Hematopoietic multipotent progenitor cell treated with erythropoietin and hydrocortisone succinate and interleukin-3 and kit ligand, for 6 days (in vitro differentiated cells): ENCODE measurements at places on chromosomes 2 and 18.

DNA sequence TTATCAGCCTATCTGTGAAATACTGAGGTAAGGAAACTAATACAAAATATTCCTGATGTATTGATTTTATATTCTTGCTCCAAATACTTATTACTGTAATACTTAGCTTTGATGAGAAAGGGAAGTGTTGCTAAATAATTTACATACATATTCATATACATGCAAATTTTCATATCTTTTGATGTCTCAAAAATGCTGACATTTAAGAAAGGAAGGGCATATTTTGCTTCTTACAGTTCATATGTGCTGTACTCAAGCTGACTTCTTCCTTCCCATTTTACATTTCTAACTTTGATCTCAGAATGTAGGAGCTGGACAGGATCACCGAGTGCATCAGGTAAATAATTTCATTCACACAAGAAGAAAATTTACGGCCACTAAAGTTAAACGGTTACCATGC lies 399.2 kb upstream of the VWC2L start:
- DNase-seq, result no peak

GRCh38 chr2:26941486-26941885 lies 29.0 kb upstream of the MAPRE3 start:
- no peak for DNase-seq

DNA sequence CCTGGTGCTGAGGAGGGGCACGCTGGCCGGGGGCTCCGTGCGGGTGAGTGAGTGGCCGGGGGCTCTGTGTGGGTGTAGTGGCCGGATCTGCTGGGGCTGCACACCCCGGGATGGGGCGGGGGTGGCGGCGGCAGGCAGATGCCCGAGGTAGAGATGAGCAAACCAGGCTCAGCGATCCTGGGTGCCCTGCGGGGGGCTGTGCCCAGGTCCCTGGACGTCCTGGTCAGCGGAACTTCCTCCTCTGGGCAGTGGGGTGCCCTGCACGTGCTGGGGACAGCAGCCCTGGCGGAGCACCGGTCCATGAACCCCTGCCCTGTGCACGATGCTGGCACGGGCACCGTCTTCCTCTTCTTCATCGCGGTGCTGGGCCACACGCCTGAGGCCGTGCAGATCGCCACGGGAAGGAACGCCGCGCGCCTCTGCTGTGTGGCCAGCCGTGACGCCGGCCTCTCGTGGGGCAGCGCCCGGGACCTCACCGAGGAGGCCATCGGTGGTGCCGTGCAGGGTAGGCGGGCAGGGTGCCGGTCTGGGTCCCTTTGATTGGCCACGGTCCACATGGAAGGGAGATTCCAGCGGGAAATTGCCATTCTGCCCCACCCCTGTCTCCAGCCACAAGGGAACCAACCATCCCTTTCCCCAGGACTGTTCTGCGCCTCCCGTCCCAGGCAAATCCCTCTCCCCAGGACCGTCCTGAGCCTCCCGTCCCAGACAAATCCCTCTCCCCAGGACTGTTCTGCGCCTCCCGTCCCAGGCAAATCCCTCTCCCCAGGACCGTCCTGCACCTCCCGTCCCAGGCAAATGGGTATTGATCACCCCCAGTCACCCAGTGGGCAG lies 5.9 kb downstream of the NEU4 start:
- DNase-seq, result no peak

GRCh38 chr2:177667626-177668025 lies 275.1 kb downstream of the AGPS start:
- DNase-seq, result no peak

DNA sequence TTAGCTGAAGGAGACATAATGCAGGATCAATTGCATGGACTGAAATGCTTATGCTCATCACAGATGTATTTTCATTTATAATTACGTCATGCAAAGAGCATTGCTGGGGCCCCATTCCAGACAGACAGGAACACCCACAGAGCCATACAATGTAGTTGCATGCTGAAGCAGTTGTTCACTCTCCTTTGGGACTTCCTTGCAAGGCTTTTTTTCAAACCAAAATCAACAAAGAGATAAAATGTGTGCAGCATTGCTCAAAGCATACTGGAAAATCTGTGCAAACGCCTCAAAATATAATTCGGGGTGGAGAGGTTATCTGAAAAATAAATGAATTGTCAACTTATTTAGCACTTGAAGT lies 463.2 kb downstream of the CDH2 start:
- DNase-seq, result no peak

DNA sequence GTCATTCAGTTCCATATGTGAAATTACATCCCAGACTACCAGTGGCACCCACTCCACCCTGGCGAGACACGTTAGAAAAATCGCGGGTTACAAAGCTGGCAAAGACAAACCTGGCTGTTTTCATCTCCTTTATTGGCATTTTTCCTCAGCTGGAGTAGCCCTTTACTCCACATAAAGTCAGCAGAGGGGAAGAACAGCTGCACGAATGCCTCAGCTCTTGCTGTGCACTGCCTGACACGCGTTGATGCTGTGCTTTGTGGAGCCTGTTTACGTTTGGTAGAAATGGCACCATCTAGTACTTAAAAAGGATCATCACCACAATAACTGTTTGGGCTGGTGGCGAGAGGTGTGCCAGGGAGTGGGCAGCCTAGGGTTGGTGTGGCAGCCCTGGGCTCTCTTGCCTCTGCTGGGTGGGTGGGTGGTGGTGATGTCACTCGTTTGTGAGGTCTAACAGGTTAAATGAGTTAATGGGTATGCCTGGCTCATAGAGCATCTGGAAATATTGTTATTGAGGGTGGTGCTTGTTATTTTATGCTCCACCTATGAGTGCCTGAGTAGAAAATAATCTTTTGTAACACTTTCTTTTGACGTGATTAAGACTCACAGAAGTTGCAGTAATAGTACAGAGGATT lies 16.4 kb downstream of the FARP2 start:
- DNase-seq, result no peak

DNA sequence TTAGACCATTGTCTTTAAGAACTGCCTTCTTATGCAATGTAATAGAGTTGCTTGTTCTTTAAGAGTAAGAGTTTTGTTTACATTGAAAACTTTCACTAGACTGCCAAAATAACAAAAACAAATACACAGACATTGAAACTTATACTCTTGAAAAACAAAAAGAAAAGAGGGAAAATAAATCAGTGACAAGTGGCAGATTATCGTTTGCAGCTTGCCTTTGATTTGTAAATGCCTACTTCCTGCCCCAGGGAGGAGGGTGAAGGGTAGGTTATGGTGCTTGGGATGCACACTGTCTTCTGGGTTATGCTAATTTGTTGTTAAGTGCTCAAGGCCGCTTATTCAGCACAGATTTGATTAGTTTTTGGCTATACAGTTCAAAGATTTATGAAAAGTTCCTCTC lies 198.7 kb downstream of the TGIF1 start:
- no peak for DNase-seq

- DNase-seq, result peak; percentile 19
These were observed 10.8 kb downstream of the RFX8 start for GRCh38 chr2:101463911-101464641.

- DNase-seq, result no peak
These were observed 334.4 kb upstream of the THUMPD2 start for GRCh38 chr2:40113272-40113968.

DNA sequence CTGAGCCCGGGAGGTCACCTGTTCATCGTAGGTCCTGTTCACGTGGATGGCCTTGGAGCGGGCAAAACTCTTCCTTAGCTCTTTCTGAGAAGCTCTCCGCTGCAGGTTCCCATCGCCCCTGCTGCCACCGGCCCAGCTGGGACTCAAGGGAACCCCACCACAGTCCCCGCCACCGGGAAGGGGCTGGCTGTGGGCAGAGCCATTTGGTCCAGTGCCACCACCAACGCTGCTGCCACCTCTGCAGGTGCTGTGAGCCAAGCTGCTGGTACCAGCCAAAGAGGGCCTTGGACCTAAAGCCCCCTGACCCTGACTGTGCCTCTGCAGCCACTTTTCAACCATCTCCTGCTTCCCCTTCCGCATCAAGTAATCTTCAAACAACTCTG lies 586 bp downstream of the PDE11A start:
- no peak for DNase-seq

DNA sequence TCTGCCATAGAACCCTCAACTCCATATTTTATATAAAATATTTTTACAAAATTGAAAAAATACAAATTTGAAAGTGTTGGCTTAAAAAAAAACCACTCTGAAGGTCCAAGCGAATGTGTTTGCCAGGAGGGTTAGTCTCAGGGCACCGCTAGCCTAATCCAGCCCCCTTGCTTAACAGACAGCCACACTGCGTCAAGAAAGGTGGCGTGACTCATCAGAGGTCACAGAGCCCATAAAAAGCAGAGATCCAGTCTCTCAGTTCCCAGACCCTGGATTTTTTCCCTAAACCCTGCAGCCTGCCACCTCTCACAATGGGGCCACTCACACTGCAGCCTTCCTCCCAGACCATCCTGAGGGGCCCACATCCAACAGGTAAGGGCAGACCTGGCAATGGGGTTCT lies 3.9 kb upstream of the TNS1 start:
- no peak for DNase-seq

DNA sequence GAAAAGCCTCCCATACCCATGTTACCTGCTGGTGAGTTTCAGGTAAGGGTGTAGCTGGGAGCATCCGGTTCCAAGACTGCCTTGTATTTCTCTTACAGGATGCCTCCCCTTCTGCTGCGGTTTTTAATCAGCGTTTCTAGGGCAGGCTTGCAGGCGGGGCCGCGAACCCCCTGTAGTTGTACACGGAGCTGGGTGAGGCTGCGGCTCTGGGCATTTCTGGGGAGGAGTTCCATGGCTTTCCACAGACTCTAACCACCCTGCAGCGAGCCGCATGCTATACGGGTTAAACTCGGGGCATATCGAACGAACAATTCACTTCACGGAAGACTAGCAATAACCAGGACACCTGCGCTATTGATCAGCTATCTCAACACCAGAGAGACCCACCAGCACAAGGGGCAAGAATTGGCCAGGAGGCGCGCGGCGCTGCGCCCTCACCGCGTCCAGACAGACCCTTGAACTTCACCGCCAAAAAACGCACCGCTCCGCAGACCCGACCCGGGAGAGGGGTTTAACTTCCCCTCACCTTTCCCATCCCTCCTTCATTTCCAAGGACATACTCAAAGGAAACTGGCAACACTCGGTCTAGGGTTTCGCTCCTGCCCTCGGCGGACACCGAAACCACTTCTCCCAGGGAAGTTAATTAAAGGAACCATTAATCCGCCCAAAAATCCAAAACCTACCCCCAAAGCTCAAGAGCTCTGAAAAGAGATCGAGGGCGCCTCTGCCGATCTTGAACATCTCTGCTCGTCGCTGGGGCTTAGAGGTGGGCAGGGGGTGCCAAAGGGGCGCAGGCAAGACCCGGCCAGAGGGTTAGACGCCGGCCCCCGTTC lies 909 bp downstream of the TGFA start:
- DNase-seq, result peak; percentile 56

GRCh38 chr18:52822160-52822559 lies 482.2 kb downstream of the DCC start:
- DNase-seq, result no peak

DNA sequence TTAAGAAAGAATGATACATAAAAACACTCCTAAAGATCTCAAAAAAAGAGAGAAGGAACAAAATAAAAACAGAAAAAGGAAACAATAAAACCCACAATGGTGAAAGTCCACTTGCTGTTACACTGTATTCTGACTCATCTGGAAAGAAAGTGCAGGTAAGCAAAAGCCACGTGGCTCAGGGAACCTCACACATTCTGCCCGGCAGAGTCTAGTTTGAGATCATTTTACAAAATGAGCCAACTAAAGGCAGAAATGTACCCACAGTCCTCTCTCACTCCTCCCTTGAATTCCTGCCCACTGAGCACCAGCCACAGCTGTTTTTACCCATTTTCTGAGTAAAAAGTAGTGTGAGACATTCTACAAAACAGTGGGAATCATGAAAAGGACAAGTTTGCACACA lies 10.0 kb downstream of the KCNH7 start:
- DNase-seq, result no peak

- no peak for DNase-seq
These were observed 14.1 kb upstream of the OTOS start for GRCh38 chr2:240154606-240155005.

GRCh38 chr18:50757358-50757757 lies 62.5 kb downstream of the MRO start:
- DNase-seq, result no peak

DNA sequence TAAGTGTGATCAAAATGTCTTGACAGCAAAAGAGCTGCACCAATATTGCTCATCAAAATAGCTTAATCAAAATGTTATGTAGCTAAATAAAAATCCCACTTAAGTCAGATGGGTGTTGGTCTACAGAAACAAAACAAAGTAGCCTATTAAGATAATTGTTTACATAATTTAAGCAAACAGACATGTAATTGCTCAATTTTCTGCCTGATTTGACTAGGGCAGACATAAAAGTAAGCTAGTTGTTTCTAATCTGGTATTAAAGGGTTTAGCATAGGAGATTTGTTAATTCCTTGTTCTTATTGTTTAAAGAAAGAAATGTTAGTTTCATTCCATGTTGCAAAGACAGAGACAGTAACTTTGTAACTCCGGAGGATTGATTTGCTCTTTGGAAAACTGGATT lies 11.5 kb upstream of the FEZ2 start:
- DNase-seq, result no peak

GRCh38 chr2:65116645-65117044 lies 13.3 kb downstream of the RAB1A start:
- DNase-seq, result peak; percentile 31

- DNase-seq, result no peak
These were observed 49.2 kb upstream of the FRZB start for GRCh38 chr2:182915369-182916326.

DNA sequence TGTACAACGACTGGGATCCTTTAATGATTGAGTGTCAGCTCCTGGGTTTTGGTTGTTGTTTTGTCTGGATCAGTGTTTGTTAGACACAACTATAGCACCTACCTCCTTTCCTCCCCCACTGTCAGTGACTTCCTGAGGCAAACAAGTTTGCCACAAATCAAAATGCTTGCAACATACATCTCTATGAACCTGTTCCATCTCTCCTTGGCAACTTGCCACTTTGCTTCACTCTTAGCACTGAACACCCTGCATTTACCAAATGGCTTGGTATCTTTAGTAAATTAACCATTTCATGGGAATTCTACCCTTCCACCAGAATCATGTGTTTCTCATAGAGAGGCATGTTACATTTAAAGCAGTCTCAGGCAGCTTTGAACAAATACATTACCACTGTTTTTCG lies 301.1 kb upstream of the TANK start:
- DNase-seq, result no peak

DNA sequence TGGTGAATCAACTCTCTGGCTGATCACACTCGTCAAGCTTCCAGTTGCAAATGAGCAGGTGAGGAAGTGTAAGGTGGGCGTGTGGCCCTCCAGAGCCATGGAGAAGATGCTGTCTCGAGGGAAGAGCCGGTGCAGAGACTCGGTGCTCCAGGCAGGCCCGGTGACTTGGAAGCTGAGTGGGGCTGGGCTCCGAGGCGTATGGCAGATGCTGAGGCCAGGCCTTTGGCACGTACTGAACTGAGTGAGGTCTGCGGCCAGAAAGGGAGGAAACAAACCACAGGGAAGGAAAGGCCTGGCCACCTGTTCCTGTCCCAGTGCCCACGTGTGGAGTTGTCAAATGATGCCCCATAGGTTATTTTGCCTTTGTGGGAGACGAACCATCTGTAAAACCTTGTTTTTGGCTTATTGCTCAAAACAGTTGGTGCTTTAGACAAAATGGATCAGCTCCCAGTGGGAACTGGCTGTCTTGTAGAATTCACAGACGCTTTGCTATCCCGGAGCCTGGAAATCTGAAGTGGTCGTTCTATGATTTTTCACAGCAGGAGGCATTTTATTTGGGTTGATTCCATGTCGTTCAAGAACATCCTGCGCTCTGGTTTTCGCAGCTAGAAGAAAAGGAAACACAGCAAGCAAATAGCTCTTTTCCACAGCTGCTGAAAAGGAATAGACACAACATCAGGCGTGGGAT lies 117.5 kb upstream of the TMEM18 start:
- no peak for DNase-seq

- DNase-seq, result no peak
These were observed 18.4 kb downstream of the NEU4 start for GRCh38 chr2:241827394-241827793.
